ENCODE measurements at places on chromosomes 6 and 20.

DNA sequence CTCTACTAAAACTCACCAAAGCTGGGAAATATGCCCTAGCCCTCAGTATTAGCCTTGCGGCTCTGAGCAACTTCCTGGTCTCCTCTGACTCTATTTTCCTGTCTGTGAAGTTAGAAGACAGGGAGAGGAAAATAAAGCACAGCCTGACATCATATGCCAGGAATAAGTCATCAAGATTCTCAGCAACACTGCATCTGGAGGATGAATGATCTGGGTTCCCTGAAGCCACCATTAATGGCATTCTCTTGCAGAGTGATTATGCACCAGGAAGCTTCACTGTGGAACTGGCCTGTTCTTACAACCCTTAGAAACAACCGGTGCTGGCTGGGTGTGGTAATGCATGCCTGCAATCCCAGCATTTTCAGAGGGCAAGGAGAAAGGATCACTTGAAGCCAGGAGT is 12.4 kb downstream of the ADGRF5 start:
- no peak for DNase-seq

- no peak for DNase-seq
Measured at GRCh38 chr6:36313649-36313936, 23.1 kb downstream of the BNIP5 start.

- no peak for DNase-seq
Measured at GRCh38 chr20:19504251-19504650, 253.8 kb upstream of the RIN2 start.

DNA sequence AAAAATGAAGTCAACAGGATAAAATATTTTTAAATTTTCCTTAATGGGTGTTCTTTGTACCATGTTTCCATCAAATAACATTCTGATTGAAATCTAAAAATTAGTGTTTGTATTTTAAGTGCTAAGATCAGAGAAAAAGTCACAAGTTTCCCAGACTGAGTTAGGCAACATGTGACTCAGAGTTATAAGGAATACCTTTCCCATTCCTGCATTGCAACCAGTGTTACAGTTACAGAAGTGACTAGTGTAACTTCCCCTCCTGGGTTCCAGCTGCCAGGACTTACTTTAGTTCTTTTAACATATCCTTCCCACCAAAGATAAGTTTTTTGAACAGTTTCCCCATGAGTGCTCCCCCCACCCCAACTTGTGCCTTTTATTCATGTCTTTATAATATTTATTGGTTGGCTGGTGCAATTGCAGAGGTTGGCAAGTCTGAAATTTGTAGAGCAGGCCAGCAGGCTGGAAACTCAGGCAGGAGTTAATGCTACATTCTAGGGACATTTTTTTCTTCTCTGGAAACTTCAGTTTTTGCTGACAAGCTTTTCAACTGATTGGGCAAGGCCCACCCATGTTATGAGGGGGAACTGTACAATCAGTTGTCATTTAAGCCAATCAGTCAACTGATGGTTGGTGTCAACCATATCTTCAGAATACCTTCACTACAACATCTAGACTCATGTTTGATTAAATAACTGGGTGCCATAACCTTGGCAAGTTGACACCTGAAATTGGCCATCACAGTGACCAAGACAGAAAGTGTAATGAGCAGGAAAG is 22.9 kb upstream of the ESR1 start:
- DNase-seq, result no peak

Measured in GM04504 (cell line).